ENCODE measurements at places on chromosomes 12 and 14.
A peak's percentile ranks its signal among the peaks of the same experiment; 100 is the strongest.

- DNase-seq = no peak
Observed at GRCh38 chr12:6044082-6044481, 80.4 kb downstream of the VWF start.

DNA sequence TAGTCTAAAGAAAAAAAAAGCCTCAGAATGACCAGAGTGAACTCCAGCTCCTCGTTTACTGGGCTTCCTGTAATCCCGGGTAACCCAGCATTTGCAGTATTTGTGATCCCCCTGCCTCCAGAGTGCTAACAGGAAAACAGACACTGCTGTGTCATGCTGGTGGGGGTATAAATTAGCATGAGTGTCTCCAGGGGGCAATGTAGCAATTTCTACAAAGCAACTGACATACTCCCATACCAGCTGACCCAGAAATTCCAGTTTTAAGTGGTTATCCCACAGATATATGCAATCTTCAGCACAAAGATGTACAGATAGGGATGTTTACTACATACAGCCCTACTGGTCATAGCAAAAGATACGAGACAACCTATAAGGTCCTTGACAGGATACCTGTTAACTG, 18.8 kb downstream of the TTC7B start:
- no peak for DNase-seq

DNA sequence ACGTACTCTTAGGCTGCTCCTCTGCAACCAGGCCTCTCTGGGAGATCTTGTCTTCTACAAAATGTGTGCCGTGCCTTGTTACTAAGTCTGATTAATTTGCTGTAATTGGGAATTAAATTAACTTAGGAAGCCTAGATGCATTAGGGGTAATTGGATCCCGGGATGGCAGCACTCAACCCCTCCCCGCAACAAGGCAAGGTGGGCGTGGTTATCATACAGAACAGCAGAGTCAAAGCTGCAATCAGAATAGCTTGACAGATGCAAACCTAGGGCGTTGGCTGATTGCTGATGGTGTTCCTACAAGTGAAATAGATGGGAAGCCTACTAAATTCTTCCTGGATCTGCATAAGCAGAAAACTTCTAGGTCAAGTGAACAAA, 34.5 kb upstream of the NFYB start:
- DNase-seq = no peak

DNA sequence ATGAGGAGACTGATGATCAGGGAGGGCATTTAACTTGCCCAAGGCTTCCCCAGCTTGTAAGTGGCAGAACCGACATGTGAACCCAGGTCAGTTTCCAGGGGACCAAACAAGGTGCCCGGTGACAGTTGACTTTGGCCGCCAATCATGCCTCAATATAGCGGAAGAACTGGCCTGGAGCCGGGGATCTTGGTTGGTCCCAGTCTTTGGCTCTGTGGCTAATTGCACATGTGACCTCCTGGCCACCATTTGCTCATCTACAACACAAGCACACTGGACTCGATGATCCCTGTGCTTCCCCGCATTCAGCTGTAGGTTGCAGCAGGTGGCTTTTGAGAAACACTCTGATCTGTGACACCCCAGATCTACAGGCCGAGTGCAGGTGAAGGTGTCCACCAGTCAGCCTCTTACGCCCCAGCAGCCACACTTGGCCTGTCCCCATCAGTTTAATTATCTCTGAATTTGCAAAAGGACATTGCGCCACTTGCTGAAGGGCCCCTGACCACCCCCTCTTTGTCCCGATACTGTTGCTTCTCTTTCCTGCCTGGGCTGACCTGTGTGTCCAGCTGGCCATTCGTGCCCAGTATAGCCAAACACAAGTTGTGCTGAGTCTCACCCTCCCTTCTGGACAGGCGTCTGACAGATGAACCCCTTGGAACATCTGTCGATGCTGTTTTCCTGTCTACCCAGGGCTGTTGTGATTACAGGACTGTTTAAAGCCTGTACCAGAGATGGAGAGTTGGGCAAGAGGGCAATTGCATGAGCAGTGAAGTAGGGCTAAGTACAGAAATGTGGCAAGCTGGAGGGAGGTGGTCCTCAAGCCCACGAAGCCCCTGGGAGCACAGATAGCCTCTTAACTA, 14.1 kb downstream of the ACACB start:
- DNase-seq = no peak

DNA sequence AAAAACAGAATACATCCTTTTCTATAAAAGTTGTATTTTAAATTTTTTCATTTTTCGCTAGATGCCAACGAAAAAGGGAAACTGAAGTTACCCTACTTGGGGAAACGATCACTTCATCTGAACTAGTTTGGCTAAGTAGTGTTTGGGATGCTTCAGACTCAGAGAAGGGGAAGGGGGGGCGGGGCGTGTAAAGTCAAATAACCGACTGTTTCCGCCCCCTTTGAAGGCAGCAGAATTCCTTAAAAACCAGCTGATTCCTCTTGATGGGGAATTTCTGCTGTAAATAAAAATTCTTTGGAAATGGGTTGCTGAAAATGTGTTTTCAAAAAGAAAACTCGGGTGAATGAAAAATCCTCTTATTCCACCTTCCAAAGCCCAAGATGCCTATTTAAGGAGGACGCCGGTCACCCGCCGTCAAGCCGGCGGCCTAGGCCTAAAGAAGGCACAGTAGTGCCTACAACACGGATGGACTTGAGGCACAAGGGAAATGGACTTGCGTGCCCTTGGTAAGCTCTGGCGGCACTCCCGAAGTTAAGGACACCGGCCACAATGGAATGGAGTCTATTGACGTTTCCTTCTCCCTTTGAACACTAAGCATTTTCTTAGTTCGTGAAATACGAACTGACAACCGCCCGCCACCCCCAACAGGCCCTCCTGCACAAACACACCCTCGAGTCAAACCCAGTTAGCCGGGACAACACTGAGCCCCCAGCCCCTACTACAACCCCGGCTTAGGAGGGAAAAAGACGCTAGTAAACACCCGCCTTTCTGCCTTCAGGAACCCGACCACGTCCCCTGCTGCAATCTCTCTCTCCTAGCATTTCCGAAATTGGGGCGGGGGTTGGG, 1.9 kb downstream of the ATXN2 start:
- no peak for DNase-seq

DNA sequence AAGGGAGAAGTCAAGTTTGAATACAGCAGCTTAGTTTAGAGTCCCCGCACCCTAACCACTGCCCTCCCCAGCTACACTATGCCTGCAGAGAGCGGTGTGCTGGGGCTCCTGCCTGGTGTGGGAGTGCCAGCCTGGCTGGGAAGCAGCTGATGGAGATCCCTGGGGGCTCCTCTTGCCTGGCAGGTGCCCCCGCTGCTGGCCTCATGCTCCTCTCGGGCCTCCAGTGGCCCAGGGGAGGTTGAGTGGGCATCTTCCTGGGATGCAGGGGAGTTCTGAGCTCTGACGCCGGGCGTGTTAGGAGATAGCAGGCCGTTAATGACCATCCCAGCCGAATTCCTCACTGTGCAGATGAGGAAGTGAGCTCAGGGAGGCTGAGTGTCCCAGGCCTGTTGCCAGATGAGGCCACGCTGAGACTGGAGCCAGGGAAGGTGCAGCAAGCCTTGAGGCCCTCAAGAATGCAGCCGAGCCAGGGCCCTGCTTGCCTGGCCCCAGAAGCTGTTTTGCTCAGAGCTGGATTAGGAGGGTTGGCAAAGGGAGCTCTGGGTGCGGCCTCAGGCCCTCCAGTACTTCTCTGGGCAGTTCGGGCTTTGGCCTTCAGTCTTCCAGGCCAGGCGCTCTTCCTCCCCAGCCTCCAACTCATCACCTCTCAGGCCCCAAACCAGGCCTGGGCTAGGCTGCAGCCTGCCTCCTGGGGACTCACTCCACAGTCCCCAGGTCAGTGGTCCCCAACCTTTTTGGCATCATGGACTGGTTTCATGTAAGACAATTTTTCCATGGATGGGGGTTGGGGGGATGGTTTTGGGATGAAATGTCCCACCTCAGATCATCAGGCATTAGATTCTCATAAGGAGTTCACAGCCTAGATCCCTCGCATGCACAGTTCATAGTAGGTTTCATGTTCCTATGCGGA, 6.6 kb upstream of the CYP46A1 start:
- no peak for DNase-seq

DNA sequence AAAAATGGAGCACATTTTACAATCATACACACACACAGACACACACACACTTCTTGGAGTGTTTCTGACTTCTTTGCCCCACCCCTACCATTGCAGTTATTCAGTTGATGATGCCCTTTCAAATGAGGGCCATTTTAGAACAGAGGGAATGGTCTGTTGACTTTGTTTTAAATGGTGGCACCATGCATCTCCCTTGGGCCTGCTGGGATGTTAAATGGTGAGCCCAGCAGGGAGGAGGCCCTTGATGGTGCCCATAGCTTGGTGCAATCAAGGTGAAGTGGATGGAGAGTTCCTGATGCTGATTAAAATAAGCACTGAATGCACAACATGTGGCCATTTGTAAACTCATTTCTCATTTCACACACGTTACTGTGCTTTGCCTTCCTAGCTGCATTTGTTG, 13.3 kb downstream of the C12orf75 start:
- DNase-seq = no peak

DNA sequence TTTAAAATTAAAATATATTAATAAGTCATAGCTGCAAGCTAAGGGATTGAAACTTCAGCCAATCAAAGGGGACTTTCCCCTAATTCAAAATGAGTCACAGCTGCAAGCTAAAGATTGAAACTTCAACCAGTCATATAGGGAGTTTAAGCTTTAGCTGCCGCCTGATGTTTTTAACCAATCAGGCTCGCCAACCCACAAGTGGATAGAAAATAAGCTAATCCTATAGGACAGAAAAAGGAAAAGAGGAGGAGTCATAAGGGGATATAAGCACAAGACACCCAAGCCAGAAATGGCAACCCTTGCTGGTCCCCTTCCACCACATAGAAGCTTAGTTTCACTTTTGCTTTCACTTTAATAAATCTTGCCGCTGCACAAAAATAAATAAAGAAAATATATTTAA, 1154.6 kb downstream of the GALC start:
- no peak for DNase-seq

DNA sequence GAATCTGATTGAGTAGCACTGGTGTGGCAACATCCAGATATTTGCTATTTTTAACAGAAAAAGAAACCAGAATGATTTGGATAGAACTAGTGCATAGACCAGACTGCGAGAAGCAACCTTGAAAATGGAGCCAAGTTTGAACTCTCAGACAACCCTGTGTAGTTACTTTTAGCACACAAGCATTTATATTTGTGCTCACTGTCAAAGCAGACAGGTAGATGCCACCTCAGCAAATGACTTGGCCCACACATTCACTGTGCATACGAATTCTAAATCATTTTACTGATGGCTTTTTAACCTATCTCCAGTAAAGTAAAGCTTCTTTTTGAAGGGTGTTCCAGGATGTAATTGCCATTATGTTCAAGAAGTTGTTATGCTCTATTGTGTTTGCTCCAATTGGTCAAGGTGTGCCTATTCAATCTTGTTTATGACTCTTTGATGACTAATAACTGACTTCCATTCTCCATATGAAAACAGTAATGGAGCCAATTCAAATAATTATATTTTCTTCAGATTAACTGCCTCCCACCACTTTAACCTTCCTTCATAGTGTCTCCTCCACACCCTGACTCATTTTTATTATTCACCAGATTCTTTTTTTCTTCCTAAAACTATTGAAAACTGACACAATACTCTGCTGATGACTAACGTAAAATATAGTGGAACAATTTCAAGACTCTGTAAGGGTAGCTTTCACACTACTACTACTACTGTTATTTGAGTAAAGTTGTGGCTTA, 138.5 kb downstream of the CCER1 start:
- DNase-seq = no peak

GRCh38 chr12:33383503-33383902, 56.1 kb downstream of the SYT10 start:
- DNase-seq = no peak

- no peak for DNase-seq
Observed at GRCh38 chr12:93039930-93040329, 110.8 kb upstream of the EEA1 start.

GRCh38 chr14:93493054-93493453, 62.3 kb downstream of the UNC79 start:
- no peak for DNase-seq

DNA sequence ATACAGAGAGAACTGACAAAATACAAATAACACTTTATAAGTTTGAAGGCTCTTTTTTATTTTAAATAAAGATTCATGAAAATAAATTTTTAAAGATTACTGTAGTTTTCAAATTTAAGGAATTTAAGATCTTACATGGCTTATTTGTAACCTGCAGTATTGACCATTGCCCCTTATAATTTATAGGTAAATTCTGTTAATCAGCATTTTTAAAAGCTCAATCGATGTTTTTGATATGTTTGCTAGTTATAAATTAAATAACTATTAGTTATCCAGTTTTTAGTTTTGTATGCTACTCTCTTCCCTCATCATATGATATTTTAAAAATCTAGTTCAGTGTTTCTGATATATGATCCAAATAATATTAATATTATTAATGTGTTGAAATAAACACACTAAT, 109.9 kb downstream of the MON2 start:
- DNase-seq = no peak

- no peak for DNase-seq
Observed at GRCh38 chr12:80815351-80815750, 98.6 kb downstream of the MYF5 start.

- no peak for DNase-seq
Observed at GRCh38 chr14:70641548-70642302, at the start of gene TTC9. TTC9 (plus strand) TSS chr14:70641916; CDS start chr14:70642130, 214 bp downstream.

- peak; percentile 3 for DNase-seq
Observed at GRCh38 chr12:43444940-43445564, 107.0 kb downstream of the ADAMTS20 start.

GRCh38 chr12:100375038-100375735, 18.3 kb downstream of the SLC17A8 start:
- DNase-seq = no peak

- DNase-seq = no peak
Observed at GRCh38 chr12:90055071-90055470, 346.4 kb upstream of the ATP2B1 start.

- no peak for DNase-seq
Observed at GRCh38 chr12:20374795-20375194, 6.5 kb downstream of the PDE3A start.
